Neural crest cell (in vitro differentiated cells): ENCODE measurements at places on chromosomes 1 and 21. TPM values are rescaled to one million over a fixed set of nuclear protein-coding genes. Genes with fewer than 3 reads are reported as not detected.

DNA sequence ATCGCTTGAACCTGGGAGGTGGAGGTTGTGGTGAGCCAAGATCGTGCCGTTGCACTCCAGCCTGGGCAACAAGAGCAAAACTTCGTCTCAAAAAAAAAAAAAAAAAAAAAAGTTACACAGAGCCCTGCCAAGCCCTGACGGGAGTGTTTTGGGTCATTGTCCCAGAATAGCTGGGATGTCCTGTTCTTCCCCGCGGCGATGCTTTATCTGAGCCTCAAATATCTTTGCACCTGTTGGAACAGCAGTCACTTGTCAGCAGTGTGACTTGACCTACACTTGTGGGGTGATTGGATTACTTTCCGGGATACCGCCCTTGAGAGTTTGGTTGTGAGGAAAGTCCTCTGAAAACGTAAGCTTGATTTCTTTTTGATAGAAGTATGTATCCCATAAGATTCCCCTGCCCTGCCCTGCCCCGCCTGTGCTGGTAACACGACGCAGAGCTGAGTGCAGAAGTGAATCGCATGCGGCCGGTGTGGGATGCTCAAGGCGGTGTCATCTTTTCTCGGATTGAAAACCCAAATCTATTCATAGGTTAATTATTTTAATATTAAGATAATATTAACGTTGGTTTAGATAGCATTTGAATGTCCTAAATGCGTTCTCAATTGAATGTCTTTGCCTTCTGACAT lies 50.9 kb downstream of the PCNT start:
- no peak for DNase-seq

DNA sequence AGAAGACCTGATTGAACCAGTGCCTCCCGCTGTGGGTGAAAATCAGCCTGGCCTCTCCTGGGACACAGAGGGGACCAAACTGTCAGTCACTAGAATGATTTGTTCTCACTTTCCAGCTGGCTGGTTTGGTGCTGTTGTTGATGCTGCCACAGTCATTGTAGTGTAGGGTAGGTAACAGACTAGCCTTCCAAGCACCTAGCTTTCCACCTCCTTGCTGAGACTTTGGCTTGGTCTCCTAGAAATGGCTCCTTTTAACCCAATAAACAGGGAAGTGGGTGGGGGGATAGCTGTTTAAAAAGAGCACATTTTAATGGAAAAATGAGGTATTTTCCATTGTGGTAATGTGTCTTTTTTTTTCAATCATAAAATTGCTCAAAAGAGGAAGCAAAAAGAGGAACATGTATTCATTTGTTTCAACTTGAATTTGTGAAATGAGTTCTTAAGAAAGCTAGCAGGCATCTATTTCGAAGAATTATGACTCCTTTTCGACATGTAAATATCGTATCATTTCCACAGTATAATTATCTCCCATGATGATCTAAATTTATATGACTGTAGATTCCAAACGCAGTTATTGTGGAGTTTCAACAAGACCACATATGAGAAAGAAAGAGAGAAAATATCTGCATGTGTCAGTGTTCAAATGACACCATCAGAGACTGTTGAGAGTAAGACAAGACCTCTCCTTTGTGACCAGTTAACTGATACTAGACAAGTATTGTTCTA lies 190.1 kb downstream of the HLX start:
- DNase-seq: no peak

DNA sequence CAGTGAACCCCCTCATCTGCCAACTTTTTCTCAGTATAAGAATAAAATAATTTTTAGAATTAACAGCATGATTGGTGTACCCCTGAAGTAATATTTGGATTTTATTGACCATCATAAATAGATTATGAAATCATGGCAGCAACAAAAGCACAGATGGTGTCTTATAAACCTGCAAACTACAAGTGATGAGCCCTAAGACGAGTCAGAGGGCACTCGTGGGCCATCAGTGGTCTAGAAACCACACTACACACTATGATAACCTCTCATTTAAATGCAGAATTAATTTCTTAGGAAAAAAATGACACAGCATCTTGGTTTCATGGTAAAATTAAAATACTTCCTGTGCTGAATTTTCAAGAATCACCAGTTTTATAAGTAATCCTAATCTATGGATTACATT lies 312.4 kb downstream of the PTBP2 start:
- no peak for DNase-seq

DNA sequence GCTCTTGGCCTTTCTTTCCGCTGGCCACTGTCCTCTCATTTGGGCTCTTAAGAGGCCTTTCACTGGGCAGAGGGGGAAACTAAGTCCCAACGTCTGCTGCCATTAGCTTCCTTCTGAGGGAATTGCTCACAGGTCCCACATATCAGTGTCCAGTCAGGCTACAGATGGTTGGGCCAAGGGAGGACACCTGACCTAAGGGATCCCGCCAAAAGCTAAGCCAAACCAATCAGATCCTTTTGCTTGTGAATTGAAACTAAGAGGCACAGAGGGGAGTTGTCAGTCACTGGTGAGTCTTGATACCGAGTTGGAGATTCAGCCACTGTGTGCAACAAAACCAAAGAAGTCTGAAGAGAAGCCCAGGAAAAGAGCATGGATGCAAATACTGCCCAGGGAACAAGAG lies 5.7 kb upstream of the NT5C1A start:
- DNase-seq: no peak

- no peak for DNase-seq
These were observed 9.9 kb downstream of the FAM3B start for GRCh38 chr21:41326414-41327080.

GRCh38 chr1:4174291-4175200 lies 274.5 kb upstream of the C1orf174 start:
- no peak for DNase-seq

DNA sequence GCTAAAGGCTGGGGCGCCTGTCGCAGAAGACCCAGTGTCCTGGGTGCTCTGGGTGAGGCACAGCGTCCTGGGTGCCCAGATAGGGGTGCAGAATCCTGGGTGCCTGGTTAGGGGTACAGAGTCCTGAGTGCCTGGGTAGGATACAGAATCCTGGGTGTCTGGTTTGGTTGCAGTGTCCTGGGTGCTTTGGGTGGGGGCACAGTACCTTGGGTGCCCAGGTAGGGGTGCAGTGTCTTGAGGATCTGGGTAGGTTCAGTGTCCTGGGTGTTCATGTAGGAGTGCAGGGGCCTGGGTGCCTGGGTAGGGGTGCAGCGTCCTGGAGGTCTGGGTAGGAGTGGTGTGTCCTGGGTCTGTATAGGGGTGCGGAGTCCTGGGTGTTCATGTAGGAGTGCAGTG lies 178.7 kb downstream of the CAMTA1 start:
- DNase-seq: no peak

- no peak for DNase-seq
These were observed 6.4 kb upstream of the SMCP start for GRCh38 chr1:152871731-152872126.

DNA sequence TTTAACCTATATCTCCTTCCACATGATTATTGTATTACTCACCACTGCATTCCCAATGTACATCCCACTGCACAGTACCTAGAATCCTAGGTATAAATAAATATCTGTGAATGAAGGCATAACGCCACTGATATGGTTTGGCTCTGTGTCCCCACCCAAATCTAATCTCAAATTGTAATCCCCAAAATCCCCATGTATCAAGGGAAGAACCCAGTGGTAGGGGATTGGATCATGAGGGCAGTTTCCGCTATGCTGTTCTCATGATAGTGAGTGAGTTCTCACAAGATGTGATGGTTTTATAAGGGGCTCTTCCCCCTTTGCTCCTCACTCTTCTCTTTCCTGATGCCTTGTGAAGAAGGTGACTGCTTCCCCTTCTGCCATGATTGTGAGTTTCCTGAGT lies 599.0 kb upstream of the ADGRL2 start:
- no peak for DNase-seq

GRCh38 chr1:28021064-28021463 lies 61.3 kb downstream of the XKR8 start:
- DNase-seq: no peak

GRCh38 chr1:74478979-74479378 lies 33.4 kb downstream of the LRRC53 start:
- no peak for DNase-seq

DNA sequence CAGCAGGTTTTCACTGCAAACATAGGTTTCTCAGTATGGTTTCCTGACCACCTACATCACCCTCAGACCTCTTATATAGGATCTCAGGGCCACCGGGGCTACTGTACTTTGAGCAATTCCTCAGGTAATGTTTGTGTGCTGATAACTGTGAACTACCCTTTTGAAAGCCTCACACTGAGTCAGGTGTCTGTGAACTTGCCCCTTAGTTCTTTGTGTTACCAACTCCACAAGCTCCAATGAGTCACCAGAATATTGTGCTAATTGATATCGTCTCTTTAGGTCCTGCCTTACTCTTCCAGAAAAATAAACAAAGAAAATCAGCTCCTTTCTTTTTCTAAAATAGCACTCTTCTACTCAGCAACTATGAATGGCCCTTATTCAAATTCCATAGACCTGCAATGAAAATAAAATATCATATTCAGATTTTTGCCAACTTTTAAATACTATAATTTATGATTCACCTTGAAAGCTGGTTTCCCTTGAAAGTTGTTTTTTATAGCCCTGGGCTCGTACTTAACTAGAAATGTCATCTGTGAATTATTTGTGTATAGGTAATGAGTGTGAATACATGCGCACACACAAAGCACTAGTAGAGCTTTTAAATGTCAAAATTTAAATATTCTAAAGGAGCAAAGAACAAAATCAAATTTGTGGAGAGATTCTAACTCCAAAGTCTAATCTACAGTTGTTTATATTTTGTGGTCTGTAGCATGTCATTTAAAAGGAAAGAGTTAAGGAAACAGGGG lies 88.1 kb upstream of the WARS2 start:
- no peak for DNase-seq

GRCh38 chr1:153344718-153345025 lies 4.0 kb downstream of the PGLYRP4 start:
- no peak for DNase-seq

- DNase-seq: no peak
These were observed 20.9 kb upstream of the RGL1 start for GRCh38 chr1:183783767-183784637.

GRCh38 chr1:36927826-36928225 lies 106.5 kb downstream of the GRIK3 start:
- DNase-seq: no peak

GRCh38 chr1:233668725-233669294 lies 54.9 kb downstream of the KCNK1 start:
- no peak for DNase-seq

GRCh38 chr1:109790735-109791494 lies 27.2 kb upstream of the EPS8L3 start:
- DNase-seq: no peak

GRCh38 chr1:39110882-39111281 lies 84.7 kb downstream of the NDUFS5 start:
- DNase-seq: no peak

- DNase-seq: no peak
These were observed 170.8 kb downstream of the SIPA1L2 start for GRCh38 chr1:232459087-232459486.

- no peak for DNase-seq
These were observed 3.2 kb downstream of the ANGPTL1 start for GRCh38 chr1:178867670-178868069.

- DNase-seq: no peak
These were observed 128.9 kb upstream of the ADAR start for GRCh38 chr1:154736841-154737240.

- DNase-seq: no peak
These were observed 42.6 kb downstream of the LRRC52 start for GRCh38 chr1:165586398-165586797.

GRCh38 chr1:154198756-154199562 lies 7.1 kb upstream of the TPM3 start:
- peak; percentile 47 for DNase-seq

- DNase-seq: no peak
These were observed 6.9 kb downstream of the TTC13 start for GRCh38 chr1:230971771-230972170.

- DNase-seq: no peak
These were observed 963 bp upstream of the CYP4B1 start for GRCh38 chr1:46797696-46798470.

- DNase-seq: no peak
These were observed 39.0 kb upstream of the ATP1A1 start for GRCh38 chr1:116334015-116334547.

DNA sequence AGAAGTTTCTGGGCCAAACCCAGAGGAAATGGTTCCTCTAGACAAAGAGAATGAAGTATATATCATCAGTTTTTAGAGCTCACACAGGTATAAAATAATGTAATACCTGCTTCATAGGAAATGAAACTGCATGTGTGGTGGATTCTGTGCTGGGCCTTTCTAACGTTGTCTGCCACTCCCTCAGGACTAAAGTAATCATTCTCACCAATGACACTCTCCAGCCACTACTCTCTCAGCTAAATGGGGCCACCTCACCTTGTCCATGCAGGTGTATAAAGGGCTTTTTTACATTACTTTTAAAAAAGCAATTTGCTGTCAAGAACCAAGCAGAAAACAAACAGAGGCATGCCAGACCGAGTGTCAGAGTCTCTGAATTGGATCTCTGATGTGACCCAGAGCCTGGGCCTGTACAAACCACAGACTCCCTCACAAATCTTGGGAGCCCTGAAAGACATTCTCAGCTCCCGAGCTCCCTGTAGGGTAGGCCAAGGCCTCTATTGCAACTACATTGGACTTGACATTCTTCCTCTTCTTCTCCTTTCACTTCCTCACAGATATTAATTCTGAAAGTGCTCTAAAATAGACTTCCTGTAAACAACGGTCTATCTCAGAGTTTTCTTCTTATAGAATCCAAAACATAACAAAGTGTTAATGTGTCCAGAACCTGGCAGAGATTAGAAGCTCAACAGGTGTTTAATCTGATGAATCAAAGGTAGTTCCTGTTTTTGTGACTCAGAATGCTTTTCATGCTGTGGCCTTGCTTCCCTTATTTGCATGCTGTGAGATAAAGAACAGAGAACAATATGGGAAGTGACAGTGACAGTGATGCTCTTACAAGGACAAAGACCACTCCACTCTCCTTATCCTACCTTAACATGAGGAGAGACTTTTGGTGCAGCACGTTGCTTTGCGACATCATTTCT lies 8.6 kb downstream of the AIM2 start:
- DNase-seq: no peak

GRCh38 chr1:22494943-22495579 lies 43.4 kb downstream of the ZBTB40 start:
- no peak for DNase-seq

- DNase-seq: no peak
These were observed 50.2 kb upstream of the TIAM1 start for GRCh38 chr21:31394309-31394708.

The CHI3L1 gene
- total RNA-seq: not detected in 2 replicates

The NBPF11 gene
- total RNA-seq: 17.2 and 18.5 TPM in 2 replicates

The TRMT13 gene
- total RNA-seq: 14.6 and 17.8 TPM in 2 replicates

The DAB1 gene
- total RNA-seq: 14.0 and 16.5 TPM in 2 replicates

The LCE3E gene
- total RNA-seq: not detected in 2 replicates

The HHAT gene
- 5.5 and 6.9 TPM in 2 replicates for total RNA-seq

The OPRD1 gene
- 2.8 and 3.9 TPM in 2 replicates for total RNA-seq

The CD2 gene
- not detected in 2 replicates for total RNA-seq

The TOE1 gene
- total RNA-seq: 26.7 and 28.8 TPM in 2 replicates

The OR2L8 gene
- not detected in 2 replicates for total RNA-seq

The TNNT2 gene
- total RNA-seq: not detected in 2 replicates

The DIRAS3 gene
- total RNA-seq: 1.1 and 1.4 TPM in 2 replicates

The SAMD11 gene
- total RNA-seq: 0.14 TPM in 1 of 2 replicates, not detected in the other

The ZNF670 gene
- total RNA-seq: 12.2 and 13.2 TPM in 2 replicates

The FAM163A gene
- not detected in 2 replicates for total RNA-seq
